GM23338 (cell line): ENCODE measurements at places on chromosomes 12 and 14.

DNA sequence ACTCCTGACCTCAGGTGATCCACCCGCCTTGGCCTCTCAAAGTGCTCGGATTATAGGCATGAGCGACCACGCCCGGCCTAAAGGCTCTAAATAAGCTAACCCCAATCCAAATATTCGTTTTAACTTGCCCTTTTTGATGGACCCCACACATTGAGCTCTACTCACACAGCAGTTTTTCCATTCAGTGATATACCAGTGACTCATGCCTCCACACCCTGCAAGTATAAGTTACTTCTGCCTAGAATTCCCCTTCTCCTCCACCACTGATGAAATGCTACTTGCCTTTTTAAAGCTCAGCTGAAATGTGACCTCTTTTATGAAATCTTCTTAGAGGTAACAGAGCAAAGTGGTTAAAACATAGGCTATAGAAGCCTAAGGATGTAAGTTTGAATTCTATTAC, 68.8 kb downstream of the EXOC5 start:
- no peak for DNase-seq

GRCh38 chr14:79809849-79810612, 401.3 kb downstream of the DIO2 start:
- DNase-seq = peak; percentile 27

- no peak for DNase-seq
Measured at GRCh38 chr12:48008349-48008748, 4.1 kb upstream of the COL2A1 start.

- no peak for DNase-seq
Measured at GRCh38 chr14:21524575-21525490, 1.3 kb downstream of the SALL2 start.

DNA sequence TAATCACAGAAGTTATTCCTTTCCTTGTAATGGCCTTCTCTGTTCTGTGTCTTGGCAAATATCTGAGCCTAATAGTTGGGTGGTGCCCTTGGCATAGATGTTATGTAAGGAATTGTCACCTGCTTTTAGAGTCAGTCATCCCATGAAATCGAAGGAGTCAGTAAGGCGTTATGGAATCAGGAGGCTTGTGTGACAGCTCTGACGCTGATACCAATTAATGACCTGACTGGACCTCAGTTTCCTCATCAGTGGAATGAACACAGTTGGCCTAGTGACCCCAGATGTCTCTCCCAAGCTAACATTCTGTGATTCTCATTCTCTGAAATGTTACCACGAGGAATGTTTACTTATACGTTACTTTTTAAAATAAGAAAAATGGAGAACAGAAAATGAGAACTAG, 32.1 kb downstream of the TXNRD1 start:
- no peak for DNase-seq

DNA sequence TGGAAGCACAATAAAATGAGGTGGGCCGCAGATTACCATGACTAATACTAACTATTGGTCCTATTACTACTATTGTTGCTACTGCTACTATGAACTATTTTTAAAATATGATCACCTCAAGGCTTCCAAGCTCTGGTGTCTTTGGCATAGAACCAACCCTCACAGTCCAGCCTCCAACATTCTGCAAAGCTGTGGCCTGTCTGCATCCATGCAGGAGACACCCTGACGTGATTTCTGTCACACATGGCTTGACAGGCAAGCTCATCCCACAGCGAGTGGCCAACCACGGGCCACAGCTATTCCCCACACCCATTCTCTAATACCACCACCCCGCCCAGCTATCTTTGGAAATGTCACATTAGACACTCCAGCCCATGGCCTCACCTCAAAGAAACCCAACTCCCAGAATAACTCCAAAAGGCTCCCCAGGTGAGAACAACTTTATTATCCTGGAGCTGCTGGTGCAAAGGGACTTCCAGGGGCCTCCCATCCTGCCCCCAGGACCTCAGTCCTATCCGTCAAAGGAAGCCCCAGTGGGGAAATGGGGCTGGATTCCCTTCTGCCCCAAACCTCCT, 14.4 kb downstream of the ISCU start:
- DNase-seq = no peak

DNA sequence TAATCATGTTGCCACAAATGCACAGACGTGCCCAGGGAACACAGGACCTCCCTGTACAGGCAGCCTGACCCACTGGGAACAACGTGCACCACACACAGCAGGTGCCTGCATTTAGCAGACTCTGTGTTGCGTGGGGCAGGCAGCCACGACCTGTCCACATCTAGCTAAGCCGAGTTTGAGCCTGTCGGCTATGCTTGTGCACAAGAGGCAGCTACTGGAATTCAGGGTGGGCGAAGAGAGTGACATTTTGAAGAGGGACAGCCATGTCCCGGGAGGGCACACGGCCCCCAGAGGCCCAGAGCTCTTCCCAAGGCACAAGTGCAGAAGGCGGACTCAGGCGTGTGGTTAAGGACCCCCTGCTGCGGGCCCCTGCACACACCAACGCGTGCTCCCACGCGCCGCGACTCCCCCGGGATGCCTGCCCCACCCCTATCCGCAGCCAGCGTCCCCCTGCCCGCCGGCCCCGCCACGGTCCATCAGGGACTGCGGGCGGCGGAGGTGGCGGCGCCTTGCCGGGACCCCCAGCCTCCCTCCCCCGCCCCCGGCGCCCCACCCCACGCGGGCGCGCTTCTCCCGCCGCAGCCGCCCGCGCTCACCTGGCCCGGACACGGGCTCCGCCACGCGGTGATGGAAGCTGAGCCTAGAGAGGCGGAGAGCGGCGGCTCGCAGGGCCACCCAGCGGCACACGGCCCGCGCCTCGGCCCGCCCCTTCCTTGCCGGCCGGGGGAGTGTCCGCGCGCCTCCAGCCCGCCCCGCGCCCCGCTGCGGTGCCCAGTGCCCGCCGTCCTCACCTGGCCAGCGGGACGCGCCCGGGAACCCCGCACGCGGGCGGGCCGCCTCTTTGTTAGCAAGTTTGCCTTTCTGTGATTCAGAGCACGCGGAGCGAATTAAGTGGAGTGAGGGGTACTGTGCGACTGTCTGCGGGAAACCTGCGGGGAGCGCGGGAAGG, 125.3 kb upstream of the PRMT8 start:
- DNase-seq = peak; percentile 74

- DNase-seq = no peak
Measured at GRCh38 chr12:92002673-92003382, 142.8 kb downstream of the BTG1 start.

DNA sequence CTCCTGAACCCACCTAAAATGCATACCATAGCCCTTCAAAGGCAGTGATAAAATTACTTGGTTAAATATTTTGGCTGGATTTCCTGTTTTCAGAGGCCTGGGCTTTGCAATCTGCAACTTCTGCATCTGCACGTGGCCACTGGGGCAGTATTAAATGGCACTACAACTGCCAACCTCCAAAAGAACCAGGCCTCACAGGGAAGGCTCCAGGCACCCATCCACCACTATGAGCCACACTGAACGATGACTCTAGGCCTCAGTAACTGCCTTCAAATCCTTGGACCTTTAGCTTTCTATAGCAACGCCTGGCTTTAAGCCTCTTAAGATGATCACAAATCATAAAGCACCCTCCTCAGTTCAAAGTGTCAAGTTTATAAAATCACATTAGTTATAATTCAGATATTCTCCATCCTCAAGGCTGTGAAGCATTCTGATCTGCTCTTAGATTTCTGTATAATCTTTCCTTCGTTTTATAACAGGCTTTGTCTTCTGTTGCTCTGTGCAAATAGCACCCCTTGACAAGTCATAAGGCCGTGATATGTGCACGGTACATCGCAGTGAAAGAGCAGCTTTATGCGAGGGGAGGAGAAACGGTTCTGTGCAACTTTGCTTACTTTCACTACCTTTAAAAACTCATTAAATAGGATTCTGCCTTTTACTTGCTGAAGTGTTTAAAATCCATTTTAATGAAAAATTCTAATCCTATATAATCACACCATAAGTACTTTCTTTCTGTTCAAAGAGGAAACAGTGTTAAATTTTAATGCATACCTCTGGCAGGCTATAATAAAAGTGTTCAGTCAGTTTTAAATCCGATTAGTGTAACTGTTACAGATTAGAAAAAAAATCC, 196.4 kb upstream of the G2E3 start:
- DNase-seq = no peak

DNA sequence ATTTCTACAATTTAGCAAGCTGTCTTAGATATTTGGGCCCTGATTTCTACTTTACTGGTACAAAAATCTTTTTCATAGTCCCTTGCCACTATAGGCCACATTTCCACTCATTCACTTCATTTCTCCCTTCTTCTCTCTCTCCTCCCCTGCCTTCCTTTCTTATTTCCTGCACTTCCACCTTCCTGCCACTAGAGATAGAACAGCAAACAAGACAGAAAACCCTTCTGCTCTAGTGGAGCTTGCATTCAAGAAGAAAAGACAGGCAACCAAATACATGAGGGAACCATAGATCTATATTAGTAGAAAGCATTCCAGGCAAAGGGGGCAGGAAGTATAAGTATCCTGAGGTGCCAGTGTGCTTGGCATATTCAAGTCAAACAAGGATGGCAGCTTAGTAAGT, 623.5 kb downstream of the FLRT2 start:
- peak; percentile 52 for DNase-seq

DNA sequence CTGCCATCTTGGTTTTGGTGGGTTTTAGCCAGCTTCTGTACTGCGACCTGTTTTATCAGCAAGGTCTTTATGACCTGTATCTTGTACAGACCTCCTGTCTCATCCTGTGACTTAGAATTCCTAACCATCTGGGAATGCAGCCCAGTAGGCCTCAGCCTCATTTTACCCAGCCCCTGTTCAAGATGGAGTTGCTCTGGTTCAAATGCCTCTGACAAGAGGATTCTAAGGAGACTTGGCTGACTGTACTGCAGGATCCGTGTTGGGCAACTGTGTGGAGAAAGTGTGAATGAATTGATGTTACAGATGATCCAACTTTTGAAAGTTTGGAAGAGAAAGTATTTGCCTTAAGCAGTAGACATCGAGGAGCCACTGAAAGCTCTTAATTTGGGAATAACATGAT, 91.0 kb downstream of the TTLL5 start:
- DNase-seq = no peak

- peak; percentile 89 for DNase-seq
Measured at GRCh38 chr12:57756406-57757341, 1.8 kb downstream of the MARCHF9 start.

GRCh38 chr12:3717283-3717898, 35.5 kb downstream of the CRACR2A start:
- no peak for DNase-seq

- DNase-seq = no peak
Measured at GRCh38 chr14:72745991-72746980, 147.6 kb downstream of the DPF3 start.

DNA sequence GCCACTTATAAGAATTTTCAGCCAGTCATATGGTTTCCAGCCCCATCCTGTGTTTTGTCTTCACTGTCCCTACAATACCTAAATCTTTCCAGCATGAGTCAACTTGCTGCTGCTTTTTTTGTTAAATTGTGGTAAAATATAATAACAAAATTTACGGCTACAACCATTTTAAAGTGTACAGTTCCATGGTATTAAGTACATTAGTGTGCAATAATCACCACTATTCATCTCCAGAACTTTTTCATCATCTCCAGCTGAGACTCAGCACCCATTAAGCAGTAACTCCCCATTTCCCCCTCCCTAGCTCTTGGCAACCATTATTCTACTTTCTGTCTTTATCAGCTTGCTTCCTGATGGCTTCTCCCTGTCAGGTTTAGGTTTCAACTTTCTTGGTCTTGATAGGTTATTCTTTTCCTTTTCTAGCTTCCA, 39.1 kb downstream of the FRS2 start:
- no peak for DNase-seq

GRCh38 chr12:88188180-88188579, 46.1 kb downstream of the TMTC3 start:
- DNase-seq = no peak

DNA sequence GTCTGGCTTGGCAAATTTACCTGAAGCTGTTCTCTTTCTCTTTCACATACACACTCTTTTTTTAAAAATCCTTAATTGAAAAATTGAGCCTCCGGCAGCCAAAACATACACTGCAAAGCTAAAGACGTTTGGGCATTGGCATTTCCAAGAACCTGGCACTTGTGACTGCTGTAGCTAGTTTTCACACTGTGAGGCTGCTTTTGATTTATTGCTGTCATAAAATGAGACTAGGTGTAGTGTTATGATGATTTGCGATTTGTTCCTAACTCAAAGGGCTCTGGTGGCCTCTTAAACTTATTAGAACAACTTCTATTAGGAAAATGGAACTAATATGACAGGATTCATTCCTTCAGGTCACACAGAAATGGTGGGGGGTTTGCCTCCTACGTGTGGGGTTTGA, 377.1 kb upstream of the FAR2 start:
- DNase-seq = no peak

GRCh38 chr12:75711271-75711670, 199.9 kb upstream of the KRR1 start:
- peak; percentile 68 for DNase-seq

- no peak for DNase-seq
Measured at GRCh38 chr12:28130625-28131598, 59.3 kb upstream of the CCDC91 start.

DNA sequence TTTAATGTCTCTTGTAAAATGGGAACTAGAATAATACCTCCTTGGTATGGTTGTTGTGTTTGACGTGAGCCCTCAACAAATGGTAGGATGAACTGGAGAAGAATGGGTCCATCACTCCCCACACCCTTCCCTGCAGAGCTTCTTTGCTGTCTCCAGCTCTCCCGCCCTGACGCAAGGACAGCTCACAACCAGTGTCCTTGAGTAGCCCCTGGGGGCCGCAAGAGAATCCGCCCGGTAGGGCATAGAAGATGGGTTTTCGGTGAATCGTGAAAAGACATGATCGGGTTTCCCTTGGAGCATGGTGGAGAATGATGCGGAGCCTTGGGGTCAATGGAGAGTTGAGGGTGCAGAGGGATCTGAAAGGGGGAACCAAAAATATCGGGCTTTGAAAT, 6.1 kb upstream of the PAX9 start:
- peak; percentile 66 for DNase-seq

DNA sequence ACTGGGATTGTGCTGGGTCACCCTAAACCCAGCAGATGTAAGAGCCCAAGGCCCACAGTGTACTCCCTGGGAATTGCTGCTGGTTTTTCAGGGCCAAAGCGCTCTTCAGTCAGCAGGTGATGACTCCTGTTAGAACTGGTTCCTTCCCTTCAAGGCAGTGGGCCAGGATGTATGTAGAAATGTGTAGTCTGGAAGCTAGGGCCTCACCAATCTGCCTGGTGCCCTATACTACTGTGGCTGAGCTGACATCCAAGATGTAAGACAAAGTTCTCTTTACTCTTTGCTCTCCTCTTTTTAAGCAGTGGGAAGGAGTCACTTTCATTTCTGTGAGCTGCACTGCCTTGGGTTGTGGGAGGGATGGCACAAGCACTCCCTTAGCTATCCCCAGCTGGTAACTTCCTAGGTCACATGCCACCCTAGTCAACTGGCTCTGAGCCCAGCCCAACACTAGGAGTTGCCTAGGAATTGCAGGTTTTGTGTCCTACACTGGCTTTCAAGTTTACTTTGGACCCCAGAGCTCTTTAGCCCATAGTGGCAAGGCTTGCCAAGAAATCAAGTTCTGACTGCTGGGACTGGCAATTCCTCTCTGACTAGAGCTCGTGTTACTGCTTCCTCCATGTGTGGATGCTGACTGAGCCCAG, 249.2 kb downstream of the C12orf50 start:
- DNase-seq = no peak

- no peak for DNase-seq
Measured at GRCh38 chr14:52060080-52060479, 8.8 kb downstream of the NID2 start.

- no peak for DNase-seq
Measured at GRCh38 chr14:74582910-74583581, 29.0 kb downstream of the LTBP2 start.
